ENCODE measurements at places on chromosomes 12 and 14.
A peak's percentile ranks its signal among the peaks of the same experiment; 100 is the strongest.

DNA sequence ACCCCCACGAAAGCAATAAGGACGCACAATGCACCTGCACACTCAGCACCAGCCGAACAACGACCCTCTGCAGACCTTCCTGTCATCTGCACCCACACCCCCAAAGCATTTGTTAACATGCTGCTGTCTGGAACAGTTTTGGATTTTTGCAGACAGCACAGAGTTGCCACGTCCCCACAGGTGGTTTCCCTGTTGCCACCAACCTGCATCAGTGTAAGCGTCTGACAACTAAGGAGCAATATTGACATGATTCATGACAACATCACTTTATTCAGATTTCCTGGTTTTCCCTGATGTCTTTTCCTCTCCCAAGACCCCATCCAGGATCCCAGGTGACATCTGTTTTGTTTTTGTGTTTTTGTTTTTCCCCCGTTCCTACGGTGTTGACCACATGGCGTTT is 150.7 kb upstream of the C14orf180 start:
- peak; percentile 8 for DNase-seq

DNA sequence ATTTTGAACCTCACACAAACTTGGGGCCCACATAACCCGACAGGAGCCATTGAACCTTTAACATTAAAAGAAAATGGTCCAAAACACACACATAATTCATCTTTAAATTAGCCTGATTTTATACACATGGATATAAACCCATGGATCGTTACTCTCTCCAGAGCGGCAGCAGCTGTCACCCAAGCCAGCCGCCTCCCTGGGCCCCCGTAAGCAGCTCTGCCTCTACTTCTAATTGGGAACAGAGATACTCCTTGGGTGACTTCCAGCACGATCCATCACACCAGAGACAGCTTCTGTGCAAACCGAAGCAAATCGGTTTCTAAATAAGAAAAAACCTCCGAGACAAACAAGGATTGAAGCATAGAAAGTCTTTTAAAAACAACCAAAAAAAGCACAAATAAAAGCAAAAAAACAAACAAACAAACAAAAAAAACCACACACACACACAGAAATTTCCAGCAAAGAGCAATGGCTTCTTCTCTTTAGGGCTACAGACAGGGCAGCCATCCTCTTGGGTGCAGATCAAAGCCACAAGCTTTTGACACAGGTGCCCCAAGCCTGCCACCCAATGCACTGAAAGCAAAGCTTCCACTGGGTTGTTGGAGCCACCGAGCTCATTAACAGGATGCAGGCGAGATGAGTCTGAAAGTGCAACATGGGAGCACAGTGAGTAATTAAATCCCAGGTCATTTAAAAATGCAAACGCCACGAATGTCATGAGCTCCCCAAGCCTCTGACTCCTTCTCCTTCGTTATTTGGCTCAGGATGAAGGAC is 156.9 kb downstream of the DPF3 start:
- no peak for DNase-seq

GRCh38 chr12:42606471-42606870 is 16.9 kb upstream of the PRICKLE1 start:
- DNase-seq = no peak

GRCh38 chr12:6936194-6936635 is 7.4 kb upstream of the RNU7-1 start:
- no peak for DNase-seq

GRCh38 chr12:78938341-78939084 is 73.9 kb downstream of the SYT1 start:
- DNase-seq = no peak

DNA sequence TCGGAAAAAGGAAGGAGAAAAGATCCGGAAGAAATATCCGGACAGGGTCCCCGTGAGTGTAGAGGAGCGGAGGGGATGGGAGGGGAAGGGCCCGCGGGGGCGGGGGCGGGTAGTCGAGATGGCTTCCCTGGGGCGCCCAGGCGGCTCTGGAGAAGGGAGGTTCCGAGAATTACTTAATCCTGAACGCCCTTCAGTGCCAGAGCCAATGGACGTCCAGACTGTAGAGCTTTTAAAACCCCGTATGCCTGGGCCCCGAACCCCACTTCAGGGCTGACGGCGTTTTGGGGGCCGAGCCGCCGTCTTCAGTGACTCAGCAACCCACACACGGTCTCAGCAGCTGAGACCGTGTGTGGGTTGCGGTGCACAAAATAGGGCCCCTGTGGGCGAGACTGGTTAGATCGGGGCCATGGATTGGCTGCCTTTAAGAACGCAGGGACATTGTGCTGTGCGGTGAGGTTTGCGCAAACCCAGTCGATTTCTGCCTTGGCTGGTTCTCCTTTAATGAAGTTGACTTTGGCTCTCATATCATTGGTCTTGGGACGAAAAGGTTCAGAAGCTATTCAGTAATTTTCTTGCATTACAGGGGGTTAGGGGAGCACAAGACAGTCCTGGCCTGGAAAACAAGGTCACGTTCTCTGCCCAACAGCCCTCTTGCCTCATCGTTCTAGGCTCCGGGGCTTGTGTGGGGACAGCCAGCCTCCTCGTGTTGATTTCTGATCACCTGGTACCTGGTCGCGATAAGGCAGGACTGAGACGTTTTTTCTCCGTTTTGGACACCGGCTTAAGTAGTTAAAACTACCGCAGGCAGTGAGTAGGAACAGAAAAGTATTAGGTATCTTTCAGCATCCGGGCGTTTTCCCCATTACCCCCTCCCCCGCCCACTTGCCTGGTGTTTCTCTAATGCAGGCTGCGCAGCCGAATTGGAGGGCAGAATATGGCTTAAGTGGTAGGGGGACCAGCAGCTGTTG is 775 bp downstream of the GABARAPL1 start:
- DNase-seq = peak; percentile 77

GRCh38 chr12:857611-858010 is 91.9 kb downstream of the RAD52 start:
- DNase-seq = no peak

DNA sequence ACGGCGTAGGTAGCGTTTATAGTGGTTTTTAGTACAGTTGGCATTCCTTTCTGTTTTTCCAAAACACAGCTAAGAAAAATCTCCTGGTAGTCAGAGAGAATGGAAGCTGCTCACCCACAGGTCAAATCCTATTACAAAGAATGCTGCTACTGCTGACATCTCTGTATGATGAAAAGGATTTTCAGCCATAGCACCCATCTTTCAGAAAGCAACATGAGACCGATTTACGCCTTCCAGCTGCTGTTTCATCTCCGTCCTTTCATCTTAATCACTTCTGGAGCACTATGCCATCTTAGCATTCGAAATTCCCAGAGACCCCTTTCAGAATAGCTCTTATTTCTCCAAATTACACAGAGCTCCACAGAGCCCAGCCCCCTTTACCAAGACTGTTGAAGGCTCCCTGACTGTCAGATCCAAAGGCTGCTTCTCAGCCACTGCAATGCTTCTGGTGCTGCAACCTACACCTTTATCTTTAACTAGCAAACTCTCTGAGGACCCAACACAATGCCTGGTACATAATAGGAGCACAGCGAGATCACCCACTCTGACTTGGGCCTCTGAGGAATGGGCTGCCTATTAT is 211.8 kb downstream of the NEDD1 start:
- no peak for DNase-seq

GRCh38 chr12:40286583-40286982 is 61.8 kb downstream of the LRRK2 start:
- no peak for DNase-seq

DNA sequence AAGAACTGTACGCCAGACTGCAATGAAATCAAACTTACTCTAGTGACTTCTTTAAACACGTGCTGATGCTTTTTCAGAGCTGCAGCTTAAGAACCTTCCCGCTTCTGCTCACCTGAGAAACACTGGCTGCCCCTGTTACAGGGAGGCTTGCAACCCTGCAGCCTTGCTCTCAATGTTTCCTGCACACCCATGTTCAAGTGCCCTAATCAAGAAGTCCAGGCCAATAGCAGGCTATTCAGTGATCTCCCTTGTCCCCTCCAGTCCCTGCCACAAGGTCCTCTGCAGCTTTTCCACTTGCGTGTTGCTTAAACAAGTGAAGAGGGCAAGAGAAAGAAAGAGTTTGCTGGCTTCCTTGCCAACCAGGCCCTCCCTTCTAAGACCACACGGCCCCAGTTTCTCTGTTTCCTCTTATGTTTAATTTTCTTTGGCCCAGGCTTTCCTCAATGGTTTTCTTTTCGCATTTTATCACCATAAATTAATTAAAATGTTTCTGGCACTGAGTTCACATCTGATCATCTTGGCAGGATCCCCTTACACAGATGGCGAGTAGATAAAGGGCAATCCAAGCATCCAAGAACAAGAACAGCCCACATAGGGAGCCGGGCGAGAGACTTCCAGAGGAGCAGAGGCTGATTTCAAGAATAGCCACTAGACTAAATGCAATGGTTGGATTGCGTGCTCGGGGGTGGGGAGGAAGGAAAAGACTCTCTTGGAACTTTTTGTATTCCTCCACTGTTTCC is 82.3 kb upstream of the CDKN3 start:
- no peak for DNase-seq

DNA sequence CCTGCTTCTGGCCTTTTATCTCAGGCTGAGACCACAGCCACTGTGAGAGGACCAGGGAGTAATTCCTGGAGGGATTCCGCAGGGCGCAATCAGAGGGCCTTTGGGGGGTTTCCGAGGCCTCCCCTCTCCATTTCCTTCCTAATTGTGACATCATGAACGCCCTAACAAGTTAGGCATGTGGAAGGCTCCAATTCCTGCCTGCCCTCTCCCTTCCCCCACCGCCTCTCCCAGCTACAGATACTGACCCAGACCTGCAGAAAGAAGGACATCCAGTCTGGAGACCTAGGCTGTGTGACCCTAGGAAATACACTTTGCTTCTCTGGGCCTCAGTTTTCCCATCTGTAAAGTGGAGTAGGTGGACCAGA is 637.9 kb downstream of the MED13L start:
- no peak for DNase-seq

DNA sequence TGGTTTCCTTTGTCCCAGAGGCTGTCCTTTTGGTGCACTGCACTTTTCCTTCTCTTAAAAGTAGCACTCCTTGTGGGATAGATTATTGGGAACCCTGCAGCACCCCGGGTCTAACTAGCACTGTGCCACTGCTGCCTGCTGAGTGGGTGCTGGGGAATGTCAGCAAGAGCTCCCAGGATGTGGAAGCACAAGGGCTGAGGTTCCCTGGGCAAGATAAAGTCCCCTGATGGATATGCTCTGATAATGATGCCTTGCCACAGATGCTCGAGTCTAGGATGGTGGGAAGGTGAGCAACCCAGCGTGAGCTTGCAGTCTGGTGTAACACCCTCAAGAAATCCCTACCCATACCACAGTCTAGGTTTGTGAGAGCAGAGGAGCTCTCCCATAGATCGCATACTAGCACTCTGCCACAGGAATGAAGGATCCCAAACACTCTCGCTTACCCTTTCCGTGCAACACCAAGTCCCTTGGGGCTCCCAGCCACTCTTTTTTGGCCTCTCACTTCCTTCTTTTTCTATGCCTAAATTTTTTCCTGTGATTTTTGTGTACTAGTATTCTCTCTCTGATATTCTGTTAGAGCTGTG is 32.6 kb downstream of the USP15 start:
- no peak for DNase-seq

DNA sequence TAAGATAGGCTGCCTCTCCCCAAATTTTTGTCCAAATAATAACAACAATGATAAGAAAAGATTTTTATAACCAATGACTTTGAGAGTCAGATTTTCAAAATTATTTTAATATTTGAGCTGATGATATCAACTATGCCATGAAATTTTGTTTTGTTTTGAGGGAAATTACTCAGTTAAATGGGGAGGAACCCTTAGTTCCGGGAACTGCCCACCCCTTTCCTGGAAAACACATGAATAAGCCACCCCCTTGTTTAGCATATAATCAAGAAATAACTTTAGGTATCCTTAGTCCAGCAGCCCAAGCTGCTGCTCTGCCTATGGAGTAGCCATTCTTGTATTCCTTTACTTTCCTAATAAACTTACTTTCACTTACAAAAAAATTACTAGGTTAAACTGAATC is 61.4 kb downstream of the HMGA2 start:
- no peak for DNase-seq

GRCh38 chr12:6735448-6736191 is 11.8 kb downstream of the COPS7A start:
- no peak for DNase-seq

- DNase-seq = peak; percentile 59
Observed at GRCh38 chr12:388541-389141, 479 bp downstream of the KDM5A start.

DNA sequence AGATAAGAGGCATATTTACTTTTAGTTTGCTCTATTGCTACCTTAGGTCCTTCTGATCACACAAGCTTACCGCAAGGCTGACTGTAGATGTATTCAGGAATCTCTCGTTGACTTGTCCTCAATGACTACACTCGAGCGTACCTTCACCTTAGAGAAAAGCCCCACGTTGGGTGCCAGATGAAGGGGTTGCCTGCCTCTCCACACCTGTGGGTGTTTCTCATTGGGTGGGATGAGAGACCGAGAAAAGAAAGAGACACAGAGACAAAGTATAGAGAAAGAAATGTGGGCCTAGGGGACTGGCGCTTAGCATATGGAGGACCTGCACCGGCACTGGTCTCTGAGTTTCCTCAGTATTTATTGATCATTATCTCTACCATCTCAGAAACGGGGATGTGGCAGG is 51.8 kb downstream of the ASCL4 start:
- DNase-seq = no peak

- no peak for DNase-seq
Observed at GRCh38 chr12:119700078-119700477, 32.1 kb downstream of the PRKAB1 start.

DNA sequence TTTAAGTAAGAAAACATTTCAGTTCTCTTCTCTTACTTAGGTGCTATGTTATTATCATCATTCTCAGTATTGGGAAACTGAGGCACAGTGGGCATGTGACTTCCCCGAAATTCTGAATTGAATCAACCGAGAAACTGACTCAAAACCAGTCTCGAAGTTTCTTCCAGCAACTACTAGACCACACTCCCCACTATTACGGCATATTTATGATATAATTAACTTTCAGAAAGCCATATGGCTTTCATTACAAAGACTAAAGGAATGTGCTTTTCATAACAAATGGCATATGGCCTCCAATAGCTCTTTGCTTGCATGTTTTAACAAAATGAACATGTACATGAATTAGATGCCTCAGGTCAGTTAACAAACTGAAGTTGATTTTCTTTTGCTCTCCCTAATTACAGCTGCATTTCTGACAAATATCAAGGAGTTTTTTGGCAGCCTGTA is 182.9 kb upstream of the SLC38A2 start:
- no peak for DNase-seq

GRCh38 chr14:35368139-35368460 is 36.4 kb downstream of the NFKBIA start:
- DNase-seq = no peak

DNA sequence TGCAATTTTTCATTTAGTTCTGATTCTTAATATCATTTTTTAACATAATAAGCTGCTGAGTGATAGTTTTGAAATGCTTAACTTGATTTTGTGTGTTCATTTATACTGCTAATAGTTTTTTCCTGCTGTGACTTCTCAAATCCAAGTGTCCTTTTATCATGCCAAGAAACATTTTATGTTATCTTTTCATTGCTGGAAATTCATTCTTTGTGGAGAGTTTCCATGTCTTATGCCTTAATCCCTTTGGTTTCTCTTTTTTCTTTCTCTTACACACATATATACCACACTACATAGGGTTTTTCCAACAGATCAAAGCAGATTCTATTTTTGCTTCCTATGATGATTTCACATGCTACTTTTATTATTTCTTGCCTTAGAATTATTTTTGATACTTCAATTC is 981.1 kb downstream of the SLC6A15 start:
- no peak for DNase-seq

- DNase-seq = no peak
Observed at GRCh38 chr14:106826833-106827369, 1300.5 kb downstream of the TMEM121 start.

Measured in activated CD4-positive, CD25-positive, alpha-beta regulatory T cell treated with anti-CD3 and anti-CD28 coated beads, Interleukin-2, amount 50 U/mL, for 72 hours (primary cell).